ENCODE measurements at places on chromosomes 5 and 9.

DNA sequence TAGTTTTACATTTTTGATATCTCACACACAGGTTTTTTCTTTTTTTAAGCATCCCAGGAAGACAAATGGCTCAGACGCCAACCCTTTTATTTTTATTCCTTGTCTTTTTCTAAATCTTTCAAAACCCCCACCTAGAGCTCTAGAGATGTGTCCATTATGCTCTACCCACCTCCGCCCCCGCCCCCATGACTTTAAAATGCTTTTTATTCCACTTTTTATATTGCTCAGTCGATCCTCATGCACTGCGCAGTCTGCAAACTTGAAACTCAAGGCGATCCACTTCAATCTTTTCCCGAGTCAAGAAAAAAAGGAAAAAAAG, 411 bp upstream of the MAT2B start:
- no peak for DNase-seq

DNA sequence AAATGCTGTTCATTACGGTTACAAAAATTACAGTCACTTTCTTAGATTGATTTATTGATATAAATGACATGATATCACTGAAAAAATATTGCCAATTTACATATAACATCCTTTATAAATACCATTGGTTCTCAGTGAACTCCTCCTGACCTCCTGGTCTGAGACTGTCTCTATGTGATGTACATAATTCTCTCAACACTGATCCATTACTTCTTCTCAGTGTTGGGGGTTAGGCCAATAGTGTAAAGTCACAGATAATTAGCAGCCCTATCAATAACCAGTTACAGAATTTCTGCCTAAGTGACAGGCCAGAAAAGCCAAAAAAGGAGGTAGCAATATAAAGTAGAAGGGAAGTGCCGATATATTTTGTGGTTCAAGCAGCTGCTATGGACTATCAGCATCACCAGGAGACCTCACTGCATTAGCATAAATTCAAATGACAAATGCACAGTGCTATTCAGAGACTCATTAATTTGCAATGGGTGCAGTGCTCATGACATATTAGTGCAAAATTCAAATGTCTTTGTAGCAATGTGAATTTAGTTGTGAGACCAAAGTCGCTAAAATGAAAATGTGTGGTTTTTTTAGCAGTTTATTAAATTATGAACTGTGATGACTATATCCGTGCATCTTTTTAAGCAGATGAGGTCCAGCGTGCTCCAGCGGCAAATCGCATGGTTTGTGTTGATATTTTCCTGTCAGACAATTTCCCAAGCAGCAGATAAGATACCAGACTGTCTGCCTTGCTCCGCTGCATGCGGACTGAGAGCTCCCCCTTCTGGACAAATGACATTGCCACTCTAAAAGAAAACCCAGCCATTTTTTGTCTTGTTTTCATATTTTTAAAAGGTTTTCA, 144.6 kb downstream of the CETN3 start:
- peak; percentile 79 for DNase-seq

DNA sequence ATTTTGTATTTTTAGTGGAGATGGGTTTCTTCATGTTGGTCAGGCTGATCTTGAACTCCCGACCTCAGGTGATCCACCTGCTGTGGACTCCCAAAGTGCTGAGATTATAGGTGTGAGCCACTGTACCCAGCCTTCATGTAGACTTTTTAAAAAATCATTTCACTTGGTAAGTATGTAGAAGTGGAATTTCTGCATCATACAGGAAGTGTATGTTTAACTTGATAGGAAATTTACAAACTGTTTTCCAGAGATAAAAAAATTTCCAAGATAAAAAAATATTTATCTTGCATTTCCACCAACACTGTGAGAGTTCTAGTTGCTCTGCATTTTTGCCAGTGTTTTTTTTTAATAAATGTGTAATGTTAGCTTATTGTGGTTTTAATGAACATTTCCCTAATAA, 155.8 kb downstream of the ZNF608 start:
- no peak for DNase-seq

- DNase-seq: no peak
Measured at GRCh38 chr5:52771343-52772039, 16.2 kb upstream of the ITGA1 start.

- DNase-seq: no peak
Measured at GRCh38 chr9:34378376-34379060, 1.8 kb upstream of the MYORG start.

DNA sequence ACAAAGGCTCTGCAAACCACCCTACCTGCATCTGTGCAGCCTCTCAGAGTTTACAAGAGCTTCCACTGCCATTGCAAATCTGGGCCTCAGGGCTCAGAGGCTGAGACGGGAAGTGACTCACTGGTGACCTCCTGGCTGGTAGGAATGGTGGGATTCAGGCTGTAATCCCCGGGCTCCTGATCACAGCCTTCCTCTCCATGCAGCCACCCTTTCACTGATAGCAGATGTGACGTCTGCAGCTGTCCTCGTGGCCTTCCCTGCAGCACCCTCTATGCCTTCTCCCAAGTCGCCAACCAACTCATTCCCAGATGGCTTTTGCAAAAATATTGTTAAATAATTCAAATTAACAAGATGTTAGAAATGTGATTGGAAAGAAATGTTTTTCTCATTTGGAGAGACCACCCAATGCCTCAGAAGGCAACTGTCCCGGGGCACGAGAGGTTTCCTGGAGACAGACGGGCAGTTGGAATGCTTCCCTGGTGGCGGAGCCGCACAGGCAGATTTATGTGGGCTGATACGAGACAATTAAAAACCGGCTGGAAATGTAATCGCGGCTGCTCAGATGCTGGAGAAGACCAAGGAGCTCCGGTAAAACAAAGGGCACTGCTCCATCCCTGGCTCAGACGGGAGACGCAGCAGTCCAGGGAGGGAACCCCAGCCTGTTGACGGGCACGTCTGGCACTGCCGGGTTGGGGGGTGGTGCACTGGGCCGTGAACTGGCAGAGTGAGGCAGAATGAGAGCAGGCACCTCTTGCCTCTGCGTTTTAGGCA, 34.4 kb upstream of the SLC25A51 start:
- DNase-seq: peak; percentile 75

DNA sequence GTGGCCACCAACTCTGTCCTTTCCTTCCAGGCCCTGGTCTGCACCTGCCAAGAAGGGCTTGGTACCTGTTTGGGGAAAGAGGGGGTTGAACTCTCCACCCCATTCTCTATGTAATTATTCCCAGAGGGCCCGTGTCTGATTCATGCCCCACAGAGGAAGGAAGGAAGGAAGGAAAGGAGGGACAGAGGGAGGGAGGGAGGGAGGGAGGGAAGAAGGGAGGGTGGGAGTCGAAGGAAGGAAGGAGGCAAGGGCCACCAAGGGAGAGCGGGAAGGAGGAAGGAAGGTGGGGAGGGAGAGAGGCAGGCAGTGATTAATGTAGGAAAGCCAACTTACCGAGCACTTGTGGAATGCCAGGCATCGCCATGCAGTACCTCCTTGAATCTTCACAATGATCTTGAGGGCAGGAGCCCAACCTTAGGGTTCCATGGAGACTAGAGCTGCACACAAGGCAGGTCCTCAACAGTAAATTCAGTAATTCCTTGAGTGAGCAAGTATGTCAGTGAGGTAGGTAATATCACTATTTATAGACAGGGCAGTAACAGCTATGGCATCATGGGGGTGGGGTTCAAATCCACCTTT, 75.8 kb downstream of the FGF18 start:
- DNase-seq: peak; percentile 38

GRCh38 chr9:124480621-124480981, 26.6 kb downstream of the NR5A1 start:
- DNase-seq: peak; percentile 19

DNA sequence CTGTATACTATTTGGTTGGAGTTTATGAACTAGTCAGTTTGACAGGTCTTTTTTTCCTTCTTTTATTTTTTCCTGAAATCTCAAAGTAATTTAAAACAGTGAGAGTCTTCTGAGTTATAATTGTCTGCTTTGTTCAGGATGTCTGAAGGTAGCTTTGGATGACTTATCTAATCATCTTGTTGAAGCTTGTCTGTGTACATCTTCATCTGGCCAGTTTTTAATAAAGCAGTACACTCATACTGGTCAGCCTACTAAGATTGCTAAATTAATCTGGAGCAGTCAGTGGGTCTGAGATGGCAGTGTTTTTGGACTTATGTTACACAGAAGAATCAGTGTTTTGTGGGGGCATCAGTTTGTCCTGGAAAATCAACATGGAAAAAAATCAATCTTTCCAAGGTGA, 482.4 kb downstream of the CDH10 start:
- no peak for DNase-seq

- peak; percentile 94 for DNase-seq
Measured at GRCh38 chr5:157520911-157521703, 54.5 kb downstream of the ADAM19 start.

DNA sequence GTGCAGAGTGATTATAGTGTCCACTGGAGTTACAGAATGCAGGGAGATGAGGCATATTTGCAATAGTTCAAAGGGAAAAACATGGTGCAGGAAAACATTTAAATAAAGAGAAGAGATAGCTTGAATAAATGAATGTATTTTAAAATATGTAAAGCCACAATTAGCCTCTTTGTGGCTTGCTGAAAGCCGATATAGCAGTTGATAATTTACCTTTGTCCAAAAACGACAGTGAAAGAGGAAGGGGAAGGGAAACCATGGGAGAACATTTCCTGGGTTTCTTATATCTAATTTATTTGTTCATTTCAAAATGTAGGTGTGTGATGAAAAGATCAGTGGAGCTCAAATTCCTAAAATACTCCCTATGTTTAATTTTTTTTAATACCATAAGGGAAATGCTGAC, 156.1 kb downstream of the DENND1A start:
- DNase-seq: no peak

GRCh38 chr5:108786806-108787483, 39.2 kb downstream of the FER start:
- DNase-seq: no peak

- no peak for DNase-seq
Measured at GRCh38 chr9:75063556-75064305, 24.2 kb downstream of the NMRK1 start.

DNA sequence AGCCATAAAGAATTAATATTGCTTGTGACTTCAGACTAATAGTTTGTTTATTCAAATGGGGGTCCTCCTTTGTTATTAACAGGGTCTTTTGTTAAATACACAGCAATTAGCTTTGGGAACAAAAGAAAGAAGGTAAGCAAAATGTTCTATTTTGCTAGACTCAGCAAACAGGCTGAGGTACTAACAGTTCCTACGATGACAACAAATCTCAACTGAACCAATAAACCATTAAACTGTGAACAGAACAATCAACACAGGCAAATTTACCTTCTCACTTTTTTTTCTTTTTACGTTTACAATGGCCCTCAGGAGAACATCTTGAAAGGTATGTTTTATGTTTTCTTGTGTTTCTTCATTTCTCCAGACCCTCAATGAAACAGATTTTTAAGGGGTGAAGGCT, 207.2 kb downstream of the NFIB start:
- DNase-seq: no peak

- peak; percentile 22 for DNase-seq
Measured at GRCh38 chr5:77877516-77878355, 101.6 kb upstream of the TBCA start.

DNA sequence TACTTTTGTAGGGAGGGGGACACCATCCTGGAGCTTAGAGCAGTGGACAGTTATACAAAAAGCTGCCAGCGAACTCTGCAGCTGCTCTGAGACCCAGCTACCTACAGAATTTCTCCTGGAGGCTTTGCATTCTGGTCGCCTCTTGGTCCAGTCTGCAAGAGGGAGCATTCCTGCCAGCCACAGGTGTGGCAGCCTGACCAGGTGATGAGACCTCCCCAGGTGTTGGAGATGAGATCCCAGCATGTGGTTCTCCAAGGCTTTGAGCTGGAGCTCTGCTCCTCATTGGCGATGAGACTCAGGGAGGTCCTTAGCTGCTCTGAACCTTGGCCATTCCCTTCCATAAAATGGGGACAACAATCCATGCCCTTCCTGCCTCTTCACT, 69.3 kb downstream of the RGS3 start:
- DNase-seq: no peak

DNA sequence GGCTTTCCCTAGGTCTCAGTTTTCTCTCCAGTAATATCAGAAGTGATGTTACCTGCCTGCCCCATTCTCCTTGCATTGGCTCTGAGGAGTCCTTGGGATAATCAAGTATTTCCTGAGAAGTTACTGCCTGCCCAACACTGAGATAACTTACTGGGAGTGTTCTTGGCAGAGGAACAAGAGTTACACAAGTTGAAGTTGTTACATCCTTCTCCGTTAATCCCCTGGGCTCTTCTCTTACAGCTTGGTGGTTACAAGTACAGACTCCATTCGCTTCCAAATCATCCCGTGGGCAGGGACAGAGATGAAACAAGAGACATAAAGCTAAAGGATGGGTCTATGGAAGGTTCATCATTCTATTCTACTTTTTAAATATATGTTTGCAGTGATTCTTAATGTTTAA, 74.1 kb upstream of the SAP30L start:
- peak; percentile 94 for DNase-seq

- DNase-seq: no peak
Measured at GRCh38 chr5:143041461-143041860, 271.3 kb downstream of the ARHGAP26 start.

- peak; percentile 67 for DNase-seq
Measured at GRCh38 chr5:126015235-126016181, 407.7 kb upstream of the GRAMD2B start.

- no peak for DNase-seq
Measured at GRCh38 chr9:89317282-89317681, 1.0 kb upstream of the SECISBP2 start.

DNA sequence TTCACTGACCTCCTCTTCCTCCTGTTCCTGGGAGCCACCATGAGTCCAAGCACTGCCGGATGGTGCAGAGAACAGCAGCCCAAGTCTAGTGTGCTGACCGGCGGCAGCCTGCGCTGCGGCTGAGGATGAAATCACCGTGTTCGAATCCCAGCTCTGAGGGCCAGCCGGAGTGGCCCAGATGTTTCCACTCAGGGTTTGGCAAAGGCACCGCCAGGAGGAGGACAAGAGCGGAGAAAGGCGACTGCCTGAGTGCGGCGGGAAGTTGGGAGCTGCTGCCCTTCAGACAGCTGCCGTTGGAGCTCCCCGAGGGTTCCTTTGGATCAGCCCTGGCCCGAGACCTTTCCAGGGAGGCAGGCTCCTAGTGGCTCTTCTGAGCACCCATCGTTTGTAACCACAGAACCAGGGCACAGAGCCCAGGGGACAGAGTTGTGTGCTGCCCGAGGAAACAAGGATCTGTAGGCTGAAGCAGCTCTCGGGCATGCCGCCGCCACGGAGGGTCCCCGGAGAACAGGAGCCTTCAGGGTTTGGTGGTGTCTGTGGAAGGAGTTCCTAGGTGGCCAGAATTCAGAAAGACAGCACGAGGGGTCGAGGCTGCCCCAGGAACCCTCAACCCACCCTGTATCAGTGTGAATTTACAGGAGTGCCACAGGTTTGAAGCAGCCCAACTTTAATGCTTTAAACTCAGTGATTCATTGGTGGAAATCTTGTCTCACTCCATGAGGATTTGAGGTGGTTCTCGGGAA, 115.6 kb upstream of the COL5A1 start:
- peak; percentile 58 for DNase-seq

- peak; percentile 21 for DNase-seq
Measured at GRCh38 chr5:132526974-132527564, 16.3 kb downstream of the IL5 start.

- DNase-seq: no peak
Measured at GRCh38 chr5:146084376-146084775, 21.0 kb downstream of the PLAC8L1 start.
